IPS-NIHi11 (cell line): ENCODE measurements at places on chromosomes 16 and 17.

GRCh38 chr16:55534756-55535155 is 25.9 kb downstream of the LPCAT2 start:
- DNase-seq = no peak

DNA sequence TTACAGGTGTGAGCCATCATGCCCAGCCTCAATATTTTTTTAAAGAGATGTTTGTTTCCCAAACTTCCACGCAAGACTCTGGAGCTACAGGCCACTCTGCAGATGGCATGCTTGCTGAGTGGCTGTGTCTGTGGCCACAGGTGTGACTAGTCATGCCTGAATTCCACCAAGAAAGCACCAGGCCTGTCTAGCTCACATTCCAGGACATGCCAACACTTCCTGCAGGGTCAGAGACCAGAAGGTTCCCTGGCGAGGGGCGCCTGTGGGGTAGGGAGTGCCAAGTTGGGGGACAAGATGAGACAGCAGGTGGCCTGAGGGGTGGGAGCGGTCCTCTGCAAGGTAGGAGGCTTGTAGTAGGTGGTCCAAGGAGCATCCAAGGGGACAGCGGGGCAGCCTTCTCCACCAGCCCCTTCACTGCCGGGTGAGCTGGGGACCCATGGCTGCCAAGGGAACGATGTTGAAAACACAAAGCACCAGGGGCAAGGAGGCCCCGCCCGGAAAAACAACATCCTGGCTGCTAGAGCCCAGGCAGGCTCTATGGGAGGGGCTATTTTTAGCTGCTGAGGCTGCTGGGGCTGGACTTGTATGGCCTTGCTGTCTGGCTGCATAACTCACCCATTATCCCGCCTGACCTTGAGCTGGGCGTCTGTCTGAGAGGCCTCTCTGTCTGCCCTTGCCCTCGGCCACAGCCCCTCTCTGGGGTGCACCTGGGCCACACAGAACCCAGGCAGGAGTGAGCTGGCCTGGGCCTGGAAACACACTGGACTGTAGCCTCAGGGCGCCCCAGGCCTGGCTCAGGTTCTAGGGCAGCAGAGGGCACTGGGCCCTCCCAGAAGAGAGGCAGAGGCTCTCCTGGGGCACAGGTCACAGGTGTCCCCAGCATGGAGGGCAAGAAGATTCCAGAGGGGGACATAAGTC is 5.7 kb downstream of the TRIM47 start:
- DNase-seq = peak; percentile 50

DNA sequence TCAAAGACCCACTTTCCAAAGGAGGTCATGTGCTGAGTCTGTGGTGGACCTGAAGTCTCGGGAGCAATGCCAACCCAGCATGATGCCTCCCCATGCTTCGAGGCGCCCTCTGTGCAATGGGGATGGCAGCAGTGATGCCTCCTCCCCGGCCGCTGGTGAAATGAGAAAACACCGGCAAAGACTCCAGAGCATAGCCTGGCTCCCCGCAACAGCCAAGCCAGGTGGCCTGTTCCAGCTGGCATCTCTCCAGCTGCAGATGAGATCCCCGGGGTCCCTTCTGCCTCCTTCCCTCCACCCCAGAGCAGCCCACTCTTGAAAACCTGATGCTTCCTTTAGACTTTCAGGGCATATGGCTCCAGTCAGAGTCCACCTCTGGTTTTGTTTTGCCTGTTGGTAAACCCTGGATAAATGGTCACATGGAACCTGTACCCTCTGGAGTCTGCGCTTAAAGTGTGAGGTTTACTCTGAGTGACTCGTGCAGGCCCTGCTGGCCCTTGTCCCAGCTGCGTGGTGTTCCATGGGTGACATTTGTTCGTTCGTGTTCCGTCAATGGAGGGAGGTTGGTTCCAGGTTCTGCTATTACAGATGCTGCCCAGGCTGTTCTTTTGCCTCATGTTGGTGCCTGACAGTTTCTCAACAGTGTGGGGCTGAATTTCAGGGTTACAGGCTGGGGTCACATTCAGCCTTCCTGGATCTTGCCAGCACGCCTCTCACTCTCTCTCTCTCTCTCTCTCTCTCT is 181.8 kb upstream of the CIBAR2 start:
- DNase-seq = no peak

DNA sequence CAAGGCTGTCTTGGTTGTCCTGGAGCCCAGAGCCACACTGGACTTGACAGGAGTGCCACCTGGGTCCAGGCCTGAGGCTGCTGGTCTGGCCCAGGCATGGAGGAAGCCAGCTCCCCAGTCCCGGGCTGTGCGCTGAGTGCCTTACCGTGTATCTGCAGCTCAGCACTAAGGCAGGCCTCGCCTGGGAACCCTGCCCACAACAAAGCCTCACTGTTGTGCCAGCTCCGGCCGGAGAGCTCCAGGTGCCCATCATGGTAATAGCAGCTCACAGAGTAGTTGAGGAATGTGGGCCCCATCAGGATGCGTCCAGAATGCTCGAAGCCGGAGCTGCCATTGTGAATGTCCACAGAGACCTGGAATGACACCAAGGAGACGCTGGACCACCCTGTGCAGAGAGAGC is 72.2 kb downstream of the RMI2 start:
- no peak for DNase-seq

DNA sequence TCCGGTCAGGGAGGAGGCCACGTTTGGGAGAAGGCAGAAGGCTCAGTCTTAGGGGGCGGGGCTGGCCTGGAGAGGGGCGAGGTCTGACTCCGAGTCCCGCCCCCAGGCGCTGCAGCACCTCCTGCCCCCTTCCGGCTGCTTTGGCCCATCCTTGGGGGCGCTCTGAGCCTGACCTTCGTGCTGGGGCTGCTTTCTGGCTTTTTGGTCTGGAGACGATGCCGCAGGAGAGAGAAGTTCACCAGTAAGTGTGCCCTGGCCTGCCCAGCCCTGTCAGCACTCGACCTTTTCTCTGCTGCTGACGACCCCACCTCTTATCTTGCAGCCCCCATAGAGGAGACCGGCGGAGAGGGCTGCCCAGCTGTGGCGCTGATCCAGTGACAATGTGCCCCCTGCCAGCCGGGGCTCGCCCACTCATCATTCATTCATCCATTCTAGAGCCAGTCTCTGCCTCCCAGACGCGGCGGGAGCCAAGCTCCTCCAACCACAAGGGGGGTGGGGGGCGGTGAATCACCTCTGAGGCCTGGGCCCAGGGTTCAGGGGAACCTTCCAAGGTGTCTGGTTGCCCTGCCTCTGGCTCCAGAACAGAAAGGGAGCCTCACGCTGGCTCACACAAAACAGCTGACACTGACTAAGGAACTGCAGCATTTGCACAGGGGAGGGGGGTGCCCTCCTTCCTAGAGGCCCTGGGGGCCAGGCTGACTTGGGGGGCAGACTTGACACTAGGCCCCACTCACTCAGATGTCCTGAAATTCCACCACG is 1.5 kb downstream of the TNFRSF12A start:
- peak; percentile 65 for DNase-seq
